ENCODE measurements at places on chromosomes 6 and 20. TPM values are rescaled to one million over a fixed set of nuclear protein-coding genes. Genes with fewer than 3 reads are reported as not detected.

Gene TDRD6
- under 0.01 TPM for total RNA-seq

Gene IL17A
- not detected for total RNA-seq

Gene TMEM74B
- 2.4 TPM for total RNA-seq

Gene GLP1R
- not detected for total RNA-seq

Gene CFAP61
- total RNA-seq, result not detected

Gene GJA10
- not detected for total RNA-seq
